ENCODE measurements at places on chromosomes 2 and 18.

DNA sequence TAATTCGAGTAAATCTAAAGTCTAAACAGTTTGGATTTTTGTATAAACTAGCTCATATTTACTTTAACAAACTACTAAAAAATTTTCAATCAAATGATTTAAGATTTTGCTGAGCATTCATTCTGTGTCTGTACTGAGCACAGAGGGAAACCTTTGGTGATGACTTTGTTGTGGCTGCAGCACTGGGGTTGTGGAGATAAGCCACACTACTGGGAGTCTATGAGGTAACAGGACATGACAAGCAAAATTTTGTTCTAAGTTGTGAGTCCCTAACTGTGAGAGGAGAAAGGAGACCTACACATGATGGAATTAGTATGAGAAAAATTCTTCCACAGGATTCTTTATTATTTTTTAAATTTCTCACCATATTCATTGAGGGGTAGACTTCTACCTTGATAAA, 933.7 kb upstream of the LRATD1 start:
- no peak for DNase-seq

GRCh38 chr2:16262526-16263178, 322.3 kb downstream of the MYCN start:
- no peak for DNase-seq

DNA sequence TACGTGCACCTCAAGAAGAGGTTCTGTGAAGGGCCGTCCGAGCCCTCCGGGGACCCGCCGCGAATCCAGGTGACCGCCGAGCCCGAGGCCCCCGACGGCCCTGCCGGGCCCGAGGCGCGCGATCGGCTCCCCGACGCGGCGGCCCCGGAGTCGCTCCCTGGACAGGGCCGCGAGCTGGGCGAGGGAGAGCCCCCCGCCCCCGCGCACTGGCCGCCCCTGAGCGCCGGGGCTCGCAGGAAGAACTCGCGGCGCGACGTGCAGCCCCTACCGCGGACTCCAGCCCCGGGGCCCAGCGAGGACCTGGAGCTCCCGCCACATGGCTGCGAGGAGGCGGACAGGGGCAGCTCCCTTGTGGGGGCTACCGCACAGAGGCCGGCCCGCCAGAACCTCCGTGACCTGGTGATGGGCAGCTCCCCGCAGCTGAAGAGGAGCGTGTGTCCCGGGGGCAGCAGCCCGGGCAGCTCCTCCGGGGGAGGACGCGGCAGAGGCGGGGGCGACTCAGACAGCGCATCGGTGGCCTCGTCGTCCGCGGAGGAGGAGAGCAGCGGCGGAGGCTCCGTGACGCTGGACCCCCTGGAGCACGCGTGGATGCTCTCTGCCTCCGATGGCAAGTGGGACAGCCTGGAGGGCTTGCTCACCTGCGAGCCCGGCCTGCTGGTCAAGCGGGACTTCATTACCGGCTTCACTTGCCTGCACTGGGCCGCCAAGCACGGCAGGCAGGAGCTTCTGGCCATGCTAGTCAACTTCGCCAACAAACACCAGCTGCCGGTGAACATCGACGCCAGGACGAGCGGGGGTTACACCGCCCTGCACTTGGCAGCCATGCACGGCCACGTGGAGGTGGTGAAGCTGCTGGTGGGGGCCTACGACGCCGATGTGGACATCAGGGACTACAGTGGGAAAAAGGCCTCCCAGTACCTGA, 812 bp downstream of the SOWAHC start:
- no peak for DNase-seq

- DNase-seq = no peak
Observed at GRCh38 chr18:36655930-36656329, 172.9 kb downstream of the TPGS2 start.

GRCh38 chr2:128579825-128580224, 261.2 kb upstream of the HS6ST1 start:
- no peak for DNase-seq

DNA sequence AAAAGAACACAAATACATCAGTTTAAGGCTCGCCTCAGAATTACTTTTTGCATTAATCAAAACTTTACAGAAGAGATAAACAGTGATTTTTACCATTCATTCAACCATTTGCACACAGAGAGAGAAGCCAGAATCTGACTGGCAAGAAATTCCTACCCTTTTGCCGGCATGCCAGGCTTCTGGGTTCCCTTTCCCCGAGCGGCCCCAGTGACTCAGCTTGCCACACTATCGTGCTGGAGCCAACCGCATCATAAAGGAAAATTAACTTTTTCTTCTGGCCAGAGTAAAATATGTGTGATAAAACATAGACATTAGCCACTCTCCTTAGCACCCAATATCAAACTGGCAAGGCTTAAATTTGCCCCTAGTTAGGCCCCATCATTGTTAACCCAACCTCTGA, 61.8 kb upstream of the IKZF2 start:
- no peak for DNase-seq

DNA sequence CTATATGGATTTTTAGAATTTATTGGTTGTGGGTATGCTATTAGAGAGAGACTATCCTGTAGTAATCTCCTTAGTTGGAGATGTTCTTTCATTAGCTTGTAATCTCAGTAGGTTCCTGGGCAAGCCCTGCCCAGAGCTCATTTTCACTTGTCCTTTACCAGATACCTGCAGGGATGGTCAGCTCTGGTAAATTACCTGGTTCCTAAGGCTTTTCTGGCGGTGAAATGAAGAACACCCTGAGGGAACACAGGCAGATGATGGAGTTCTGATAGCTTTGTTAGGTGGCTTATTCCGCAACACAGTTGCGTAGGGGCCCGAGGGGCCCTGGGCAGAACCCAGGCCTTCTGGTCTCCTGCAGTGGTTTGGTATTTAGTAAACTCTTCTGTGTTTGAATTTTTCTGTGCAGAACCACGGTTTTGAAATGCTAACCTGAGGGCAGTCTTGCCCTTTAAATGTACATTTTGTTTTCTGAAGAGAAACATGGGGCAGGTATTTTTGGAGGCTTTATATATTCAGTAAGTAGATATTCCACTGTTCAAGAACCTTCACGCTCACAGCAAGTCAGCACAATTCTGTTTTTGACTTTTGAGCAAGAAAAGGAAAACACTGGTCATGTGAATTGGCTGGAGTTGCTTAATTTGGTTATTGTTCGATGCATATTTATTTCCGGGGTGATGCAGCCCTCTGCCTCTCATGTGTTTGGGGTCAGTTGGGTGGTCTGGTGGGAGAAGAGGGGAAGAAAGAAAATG, 22.4 kb downstream of the ZNF532 start:
- no peak for DNase-seq

GRCh38 chr2:27730980-27731691, 40.4 kb upstream of the MRPL33 start:
- DNase-seq = no peak

DNA sequence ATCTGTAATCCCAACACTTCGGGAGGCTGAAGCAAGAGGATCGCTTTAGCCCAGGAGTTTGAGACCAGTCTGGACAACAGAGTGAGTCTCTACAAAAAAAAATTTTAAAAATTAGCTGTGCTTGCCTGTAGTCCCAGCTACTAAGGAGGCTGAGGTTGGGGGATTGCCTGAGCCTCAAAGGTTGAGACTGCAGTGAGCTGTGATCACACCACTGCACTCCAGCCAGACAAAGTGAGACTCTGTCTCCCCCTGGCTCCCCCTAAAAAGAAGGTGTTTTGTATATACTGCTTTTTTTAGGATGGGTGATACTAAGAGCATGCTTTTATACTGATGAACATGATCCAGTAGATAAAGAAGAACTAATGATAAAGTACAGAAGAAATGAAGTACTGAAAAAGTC, 145.0 kb downstream of the BAZ2B start:
- DNase-seq = no peak

GRCh38 chr2:171287036-171287571, 126.4 kb upstream of the TLK1 start:
- DNase-seq = no peak

Data from kidney glomerular epithelial cell (primary cell).